Neural crest cell (in vitro differentiated cells): ENCODE measurements at places on chromosomes 2 and 18.

DNA sequence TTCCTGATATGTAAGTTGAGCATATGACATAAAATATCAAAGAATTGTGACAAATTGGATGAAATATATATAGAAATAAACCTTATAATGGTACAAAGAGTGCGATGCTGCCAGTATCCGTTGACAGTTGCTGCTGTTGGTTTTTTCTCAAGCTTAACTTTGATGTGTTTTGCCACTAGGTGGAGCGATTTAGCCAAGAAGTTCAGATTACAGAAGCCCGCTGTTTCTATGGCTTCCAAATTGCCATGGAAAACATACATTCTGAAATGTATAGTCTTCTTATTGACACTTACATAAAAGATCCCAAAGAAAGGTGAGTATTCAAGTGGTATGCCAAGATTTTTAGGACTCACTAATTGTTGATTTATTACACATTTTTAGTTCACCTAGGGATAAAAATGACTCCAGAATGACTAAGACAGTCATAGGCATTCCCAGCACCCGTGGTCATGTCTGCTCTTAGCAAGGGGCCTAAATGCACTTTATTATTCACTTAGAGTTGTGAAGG is 2.1 kb downstream of the RRM2 start:
- peak; percentile 52 for DNase-seq

GRCh38 chr2:152386266-152386665 is 51.3 kb downstream of the FMNL2 start:
- DNase-seq, result no peak

- DNase-seq, result no peak
Measured at GRCh38 chr2:170077830-170078569, 99.9 kb upstream of the MYO3B start.

DNA sequence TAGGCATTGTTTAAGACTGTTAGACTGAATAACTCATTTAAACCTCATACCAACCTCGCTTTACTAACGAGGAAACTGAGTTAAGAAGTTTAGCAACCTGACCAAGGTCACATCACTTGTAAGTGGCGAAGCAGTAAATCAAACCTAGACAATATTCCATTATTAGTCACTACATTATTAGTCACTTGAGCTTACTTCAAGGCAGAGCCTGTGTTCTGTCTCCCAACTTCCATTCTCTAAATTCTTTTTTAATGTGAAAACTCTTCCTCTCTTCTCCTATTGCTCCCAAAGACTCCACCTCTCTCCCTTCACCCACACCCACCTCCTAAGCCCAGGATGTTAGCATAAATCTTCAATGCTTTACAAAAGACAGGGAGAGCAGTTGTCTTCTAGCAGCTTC is 156.5 kb downstream of the ARL6IP6 start:
- DNase-seq, result no peak

GRCh38 chr2:158745067-158745865 is 49.9 kb upstream of the DAPL1 start:
- DNase-seq, result peak; percentile 46

GRCh38 chr2:33298233-33298632 is 178.2 kb upstream of the RASGRP3 start:
- no peak for DNase-seq

GRCh38 chr2:200203381-200203827 is 103.1 kb upstream of the SPATS2L start:
- no peak for DNase-seq

DNA sequence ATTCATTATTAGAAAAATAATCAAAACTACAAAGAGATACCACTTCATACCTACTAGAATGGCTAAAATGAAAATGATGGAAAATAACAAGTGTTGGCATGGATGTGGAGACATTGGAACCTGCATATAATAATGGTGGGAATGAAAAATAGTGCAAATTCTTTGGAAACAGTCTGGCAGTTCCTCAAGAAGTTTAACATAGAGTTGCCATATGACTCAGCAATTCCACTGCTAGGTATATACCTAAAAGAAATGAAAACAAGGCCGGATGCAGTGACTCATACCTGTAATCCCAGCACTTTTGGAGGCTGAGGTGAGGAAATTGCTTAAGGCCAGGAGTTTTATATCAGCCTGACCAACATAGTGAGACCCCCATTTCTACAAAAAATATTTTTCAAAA is 41.6 kb upstream of the ACYP2 start:
- DNase-seq, result no peak

- DNase-seq, result no peak
Measured at GRCh38 chr2:176268976-176269318, 295 bp upstream of the MTX2 start.

DNA sequence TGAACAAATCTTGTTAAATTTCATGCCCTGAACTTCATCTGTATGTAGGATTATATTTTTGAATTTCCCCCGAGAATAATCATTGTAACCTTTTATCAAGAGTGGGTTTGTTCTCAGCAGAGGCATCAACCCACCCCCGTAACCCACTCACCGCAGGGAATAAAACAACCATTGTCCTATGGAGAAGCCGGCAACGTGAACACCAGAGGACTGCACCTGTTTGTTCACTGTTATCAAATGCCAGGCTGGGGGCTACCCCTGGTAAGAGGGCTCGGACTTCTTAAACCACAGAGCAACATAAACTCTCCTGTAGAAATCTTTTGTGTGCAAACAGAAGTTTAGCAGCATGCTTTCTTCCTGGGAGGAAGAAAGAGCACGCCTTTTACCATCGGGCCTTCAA is 610.4 kb downstream of the ERBB4 start:
- DNase-seq, result no peak

DNA sequence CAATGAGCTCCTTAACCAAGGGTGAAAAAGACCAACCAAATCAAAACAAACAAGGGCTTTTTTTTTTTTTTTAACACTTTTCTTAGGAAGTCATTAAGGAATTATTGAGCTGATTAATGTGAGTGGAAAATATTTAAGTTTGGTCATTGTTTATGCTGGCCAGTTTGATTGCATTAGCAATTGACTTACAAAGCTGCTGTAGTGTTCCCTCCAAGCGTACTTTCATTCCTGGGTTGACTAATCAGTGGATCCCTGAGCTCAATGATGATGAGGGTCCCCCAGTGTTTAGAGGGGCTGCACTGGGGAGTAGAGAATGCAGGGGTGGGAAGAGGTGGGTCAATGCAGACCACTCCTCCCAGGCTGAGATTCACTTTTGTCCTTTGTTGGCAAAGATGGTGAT is 119.3 kb downstream of the PRKCE start:
- DNase-seq, result no peak

- DNase-seq, result no peak
Measured at GRCh38 chr2:76050196-76050595, 339.5 kb upstream of the GCFC2 start.

DNA sequence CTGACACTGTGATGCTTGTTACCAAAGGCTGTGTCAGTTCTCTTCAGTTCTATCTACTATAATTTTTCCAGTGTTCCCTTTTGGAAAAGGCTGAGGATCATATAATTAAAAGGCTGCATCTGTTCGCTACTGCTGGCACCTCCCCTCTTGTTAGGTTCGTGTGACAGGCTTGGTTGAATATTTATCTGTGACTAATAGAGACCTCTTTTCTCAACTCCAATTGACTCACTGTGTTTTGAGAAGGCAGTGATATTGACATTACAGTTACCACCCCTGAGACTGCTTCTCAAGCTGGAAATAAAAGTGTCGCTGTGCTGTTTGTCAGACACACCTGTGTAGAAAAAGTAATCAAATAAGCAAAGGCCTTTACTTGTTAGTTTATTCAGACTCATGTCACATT is 205.5 kb upstream of the KCNH7 start:
- DNase-seq, result no peak

- DNase-seq, result no peak
Measured at GRCh38 chr2:117523267-117523666, 291.2 kb upstream of the DDX18 start.

- no peak for DNase-seq
Measured at GRCh38 chr2:179963626-179964025, 43.5 kb downstream of the CWC22 start.

DNA sequence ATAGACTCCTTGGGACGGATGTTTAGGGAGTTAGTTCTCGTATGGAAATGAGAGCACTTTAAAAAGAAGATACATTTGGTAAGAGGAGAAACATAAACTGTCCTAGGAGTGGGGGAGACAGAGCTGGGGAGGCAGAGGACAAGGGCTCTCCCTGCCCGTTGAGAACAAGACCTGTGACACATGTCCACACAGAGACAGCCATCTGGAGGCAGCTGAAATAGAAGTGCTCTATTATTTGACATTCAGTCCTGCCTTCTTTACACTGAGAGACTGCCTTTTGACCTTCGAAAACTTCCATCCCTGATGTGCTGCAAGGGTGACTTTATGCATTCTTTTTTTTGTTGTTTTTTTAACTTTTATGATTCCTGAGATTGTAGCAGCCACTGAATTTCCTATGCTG is 150.1 kb downstream of the UXS1 start:
- DNase-seq, result no peak

- DNase-seq, result no peak
Measured at GRCh38 chr2:137172162-137172561, 406.8 kb downstream of the THSD7B start.

DNA sequence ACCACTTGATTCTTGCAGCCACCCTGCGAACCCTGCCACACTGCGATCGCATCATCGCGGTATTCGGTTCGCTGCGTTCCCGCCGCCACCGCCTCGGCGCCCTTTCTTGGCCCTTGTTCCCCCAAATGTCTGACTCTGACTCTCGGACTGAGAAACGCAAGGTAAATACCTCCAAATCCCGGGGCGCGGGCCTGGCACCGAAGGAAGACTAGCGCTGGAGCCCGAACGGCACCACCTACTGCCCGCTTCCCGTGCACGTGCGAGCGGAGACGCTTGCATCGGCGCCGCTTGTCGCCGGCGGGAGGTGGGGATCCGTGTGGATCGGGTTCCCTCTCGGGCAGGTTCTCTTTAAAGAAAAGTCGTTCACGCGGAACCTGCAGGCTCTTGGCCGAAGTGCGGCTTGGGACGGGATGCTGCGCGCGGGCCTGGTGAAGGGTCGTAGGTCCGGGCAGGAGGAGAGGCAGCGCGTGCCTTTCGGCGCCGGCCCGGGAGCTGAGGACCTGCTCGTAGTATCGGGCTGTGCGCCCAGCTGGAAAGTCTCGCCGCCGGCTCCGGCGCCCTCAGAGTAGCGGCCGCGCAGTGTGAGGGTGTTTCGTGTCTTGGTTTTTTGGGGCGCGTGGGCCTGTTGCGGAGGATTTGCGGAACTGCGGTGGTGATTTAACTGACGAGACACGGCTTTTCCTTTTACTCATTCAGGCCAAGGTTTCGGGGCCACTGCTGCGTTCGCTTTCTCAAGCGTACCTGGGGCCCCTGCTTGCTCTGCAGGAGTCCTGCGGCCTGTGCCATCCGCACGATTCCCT is 514 bp downstream of the BCL2L11 start:
- DNase-seq, result peak; percentile 51

DNA sequence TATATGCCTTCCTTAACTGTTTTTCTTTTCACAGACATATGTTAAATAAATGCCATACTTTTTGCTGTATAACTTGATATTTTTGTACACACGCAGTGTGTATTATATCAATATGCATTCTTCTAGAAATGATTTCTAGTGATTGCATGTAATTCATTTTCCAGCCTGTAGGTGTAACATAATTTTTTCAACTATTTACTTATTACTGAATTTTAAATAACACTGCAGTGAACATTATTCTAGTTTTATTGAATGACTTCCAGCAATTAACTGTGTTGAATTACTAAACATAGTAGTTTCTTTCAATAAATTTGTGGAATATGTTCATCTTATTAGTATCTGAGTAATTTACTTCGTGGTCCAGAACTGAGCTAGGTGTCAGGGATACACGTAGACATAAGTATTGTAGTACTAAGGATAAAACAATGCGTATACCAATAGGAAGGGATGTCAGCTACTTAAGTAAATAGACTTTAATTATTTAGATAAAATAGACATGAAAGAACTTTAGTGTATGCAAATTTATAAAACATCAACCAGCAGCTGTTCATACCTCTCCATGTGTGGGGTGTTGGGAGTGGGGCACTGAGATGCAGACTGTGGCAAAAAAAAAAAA is 28.0 kb downstream of the TANC1 start:
- no peak for DNase-seq

DNA sequence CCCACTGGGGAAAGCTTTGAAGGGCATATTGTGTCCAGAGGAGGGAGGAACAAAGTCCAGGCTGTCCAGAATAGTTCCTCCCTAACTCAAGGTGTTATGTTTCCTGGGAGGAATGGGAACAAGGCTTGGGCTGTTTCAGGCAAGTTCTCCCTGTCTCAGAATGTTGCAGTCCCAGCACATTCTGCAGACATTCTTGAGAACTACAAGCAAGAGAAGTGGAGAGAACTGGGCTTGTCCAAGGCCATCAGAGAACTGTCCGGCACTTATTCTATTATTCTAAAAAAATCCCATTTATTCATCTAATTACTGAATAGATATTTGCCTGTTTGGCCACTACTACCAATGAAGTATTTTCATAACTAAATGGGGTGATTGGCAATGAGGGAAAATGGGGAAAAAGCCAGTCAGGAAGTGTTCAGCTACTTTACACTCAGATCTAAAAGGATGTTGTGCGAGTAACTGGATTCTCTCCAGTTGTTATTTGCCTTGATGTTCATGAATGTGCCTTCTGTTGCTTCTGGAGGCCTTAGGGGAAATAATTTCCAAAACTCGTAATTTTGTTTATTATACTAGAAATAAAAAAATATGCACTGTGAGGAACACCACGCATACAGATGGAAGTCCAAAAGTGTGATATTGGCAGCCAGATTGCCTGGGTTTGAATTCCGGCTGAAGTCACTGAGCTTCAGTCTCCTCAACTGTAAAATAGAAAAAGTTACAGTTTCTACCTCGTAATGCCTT is 300.1 kb upstream of the RND3 start:
- DNase-seq, result no peak

DNA sequence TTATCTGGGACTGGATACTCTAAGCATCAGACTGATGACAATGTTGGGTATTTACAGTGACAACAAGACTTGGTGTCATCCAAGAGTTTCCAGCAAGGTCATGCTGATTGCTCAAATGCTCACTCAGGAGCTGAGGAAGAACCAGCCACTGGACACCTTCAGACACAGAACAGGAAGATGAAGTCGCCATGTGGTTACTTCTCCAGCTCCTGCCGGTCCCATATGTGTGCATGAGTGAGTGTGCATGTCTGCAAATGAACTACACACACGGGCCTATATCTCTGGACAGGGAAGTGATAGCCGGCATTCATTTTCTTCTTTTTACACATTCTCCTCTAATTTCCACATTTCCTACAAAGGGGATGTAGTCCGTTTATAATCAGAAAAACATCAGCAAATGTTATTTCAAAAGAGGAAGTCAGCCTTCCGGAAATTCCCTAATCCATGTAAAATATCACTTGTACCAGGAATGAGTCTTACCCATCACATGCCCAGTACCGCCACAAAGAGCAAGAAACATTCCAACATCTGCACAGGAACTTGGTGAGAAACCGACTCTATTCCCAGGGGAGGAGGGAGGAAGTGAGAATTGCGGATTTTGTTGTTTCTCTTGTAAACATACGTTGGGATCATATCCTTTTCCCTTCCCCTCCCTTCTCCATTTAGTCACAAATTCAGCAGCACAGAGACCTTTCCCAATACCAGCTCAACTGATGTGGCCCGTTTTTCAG is 10.8 kb downstream of the RFX8 start:
- no peak for DNase-seq

- no peak for DNase-seq
Measured at GRCh38 chr2:179332903-179333302, 68.3 kb upstream of the SESTD1 start.
